ENCODE measurements at places on chromosomes 2 and 18.

GRCh38 chr2:218582076-218582475 lies 13.4 kb downstream of the CNOT9 start:
- DNase-seq: no peak

- no peak for DNase-seq
Observed at GRCh38 chr18:32372381-32373061, 98.2 kb downstream of the GAREM1 start.

DNA sequence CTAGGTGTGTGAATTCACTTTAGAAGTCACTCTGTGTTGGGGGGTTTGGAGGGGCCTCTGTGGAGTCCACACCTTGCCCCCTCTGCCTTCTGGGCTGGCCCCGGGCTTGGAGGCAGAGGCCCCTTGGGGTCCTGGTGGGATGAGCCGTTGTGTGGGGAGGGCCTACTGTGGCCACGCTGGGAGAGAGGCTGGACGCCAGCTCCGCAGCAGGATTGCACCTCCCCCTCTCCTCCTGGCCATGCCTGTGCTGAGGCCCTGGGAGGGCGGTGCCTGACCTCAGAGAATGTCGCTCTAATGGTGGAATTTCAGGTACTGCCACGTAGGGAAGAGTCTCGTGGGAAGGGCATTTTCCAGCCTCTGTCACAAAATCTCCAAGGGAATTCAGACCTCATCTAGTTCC lies 237.0 kb downstream of the ATAD2B start:
- no peak for DNase-seq

DNA sequence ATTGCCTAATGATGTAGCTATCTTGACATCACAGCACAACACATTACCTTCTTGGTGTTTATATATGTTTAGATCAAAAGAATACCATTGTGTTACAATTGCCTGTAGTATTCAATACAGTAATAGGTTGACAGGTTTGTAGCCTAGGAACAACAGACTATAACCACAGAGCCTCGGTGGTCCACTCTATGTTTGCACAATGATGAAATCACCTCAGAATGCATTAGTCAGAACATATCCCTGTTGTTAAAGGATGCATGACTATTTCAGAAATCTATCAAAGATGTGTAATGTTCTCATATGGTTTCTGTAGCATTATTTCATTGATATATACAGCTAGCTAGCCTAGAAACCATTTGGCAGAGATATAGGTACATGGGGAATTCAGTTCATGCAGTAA lies 8.9 kb downstream of the METTL5 start:
- no peak for DNase-seq

DNA sequence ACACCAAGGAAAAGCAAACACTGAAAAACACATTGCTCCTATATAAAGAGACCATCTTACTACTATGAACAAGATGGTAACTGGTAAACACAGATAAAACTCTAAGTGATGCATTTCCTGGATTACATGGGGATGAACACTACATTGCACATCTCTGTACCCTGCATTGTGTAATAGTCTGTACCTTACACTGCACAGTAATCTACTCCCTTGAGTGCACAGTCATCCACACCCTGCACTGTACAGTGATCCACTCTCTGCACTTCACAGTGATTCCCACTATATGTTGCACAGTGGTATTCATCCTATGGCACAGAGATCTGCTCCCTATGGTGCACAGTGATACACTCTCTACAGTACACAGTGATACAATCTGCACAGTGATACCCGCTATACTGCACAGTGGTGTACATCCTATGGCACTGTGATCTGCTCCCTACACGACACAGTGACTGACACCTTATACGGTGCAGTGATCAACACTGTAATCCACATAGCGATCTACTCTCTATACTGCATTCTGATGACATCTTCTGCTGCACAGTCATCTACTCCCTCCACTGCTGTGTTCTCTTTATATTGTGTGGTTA lies 462.2 kb upstream of the RGPD4 start:
- no peak for DNase-seq

- no peak for DNase-seq
Observed at GRCh38 chr2:44786045-44786816, 155.3 kb upstream of the SIX3 start.

GRCh38 chr2:206368484-206368883 lies 74.8 kb upstream of the ADAM23 start:
- no peak for DNase-seq

- DNase-seq: no peak
Observed at GRCh38 chr2:235418918-235419317, 74.9 kb upstream of the AGAP1 start.

DNA sequence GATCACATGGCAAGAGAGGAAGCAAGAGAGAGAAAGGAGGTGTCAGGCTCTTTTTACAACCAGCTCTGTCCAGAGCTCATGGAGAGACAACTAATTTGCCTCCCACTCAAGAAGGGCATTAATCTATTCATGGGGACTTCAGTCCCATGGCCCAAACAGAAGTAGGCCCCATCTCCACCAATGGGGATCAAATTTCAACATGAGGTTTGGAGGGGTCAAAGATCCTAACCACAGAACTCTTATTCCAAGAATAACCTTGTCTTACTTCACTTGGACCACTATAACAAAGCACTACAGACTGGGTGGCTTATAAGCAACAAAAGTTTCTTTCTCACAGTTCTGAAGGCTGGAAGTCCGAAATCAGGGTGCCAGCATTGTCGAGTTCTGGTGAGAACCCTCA lies 31.8 kb downstream of the GRB14 start:
- DNase-seq: no peak

GRCh38 chr18:44331656-44332570 lies 348.8 kb upstream of the SETBP1 start:
- no peak for DNase-seq

- no peak for DNase-seq
Observed at GRCh38 chr18:49721981-49722380, 91.4 kb downstream of the ACAA2 start.

- DNase-seq: peak; percentile 47
Observed at GRCh38 chr18:5238371-5238976, 41.4 kb upstream of the AKAIN1 start.

DNA sequence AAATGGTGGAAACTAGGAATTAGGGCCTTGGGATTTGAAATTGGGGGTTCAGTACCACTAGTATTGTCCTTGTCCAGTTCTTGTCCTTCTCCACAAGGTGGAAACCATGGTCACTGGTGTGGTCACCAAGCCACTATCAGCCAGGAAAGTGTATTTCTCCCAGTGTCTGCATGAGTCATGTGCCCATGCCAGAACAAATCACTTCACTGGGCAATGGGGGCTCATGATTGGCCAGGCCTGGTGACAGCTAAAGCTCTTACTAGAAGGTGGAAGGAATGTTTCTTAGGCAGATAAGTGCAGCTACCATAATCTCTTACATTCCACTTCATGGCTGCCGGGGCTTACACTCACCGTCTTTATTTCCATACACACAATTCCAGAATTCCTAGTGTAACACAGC lies 124.8 kb upstream of the TACR1 start:
- no peak for DNase-seq

DNA sequence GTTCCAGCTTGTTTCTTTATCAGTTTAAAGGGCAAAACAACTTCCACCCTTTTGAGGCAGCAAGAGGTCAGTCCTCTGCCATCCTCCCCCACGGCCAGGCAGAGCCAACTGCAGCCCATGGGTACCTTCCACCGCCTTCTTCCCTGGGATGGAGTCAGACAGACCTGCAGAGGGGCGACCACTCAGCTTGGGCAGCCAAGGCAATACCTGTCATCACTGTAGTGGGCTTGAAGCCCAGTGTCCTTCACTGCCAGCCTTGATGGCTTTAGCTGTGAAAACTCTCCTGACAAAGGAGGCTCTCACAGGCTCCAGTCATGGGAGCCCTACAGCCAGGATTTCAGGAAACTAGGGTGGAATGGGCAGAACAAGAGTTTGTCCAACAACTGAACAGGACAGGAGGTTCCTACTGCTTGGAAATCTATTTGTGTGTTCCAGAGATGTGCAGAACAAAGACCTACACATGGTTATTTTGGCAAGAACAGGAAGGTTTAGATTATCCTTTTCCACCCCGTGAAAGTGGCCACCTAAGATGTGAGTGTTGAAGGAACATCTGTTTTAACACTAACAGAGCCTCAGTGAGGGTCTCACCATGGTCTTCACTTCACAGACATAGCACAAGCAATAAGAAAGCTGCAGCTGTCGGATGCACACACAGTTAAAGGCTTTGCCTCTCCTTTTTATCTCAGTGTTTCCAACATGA lies 93.9 kb upstream of the RMDN2 start:
- DNase-seq: no peak

GRCh38 chr2:63872571-63873328 lies 31.1 kb downstream of the UGP2 start:
- DNase-seq: no peak

- peak; percentile 30 for DNase-seq
Observed at GRCh38 chr18:2905854-2906703, 59.3 kb downstream of the EMILIN2 start.

GRCh38 chr2:238141541-238142318 lies 3.3 kb downstream of the KLHL30 start:
- no peak for DNase-seq

- no peak for DNase-seq
Observed at GRCh38 chr2:15120631-15121030, 440.5 kb downstream of the NBAS start.

DNA sequence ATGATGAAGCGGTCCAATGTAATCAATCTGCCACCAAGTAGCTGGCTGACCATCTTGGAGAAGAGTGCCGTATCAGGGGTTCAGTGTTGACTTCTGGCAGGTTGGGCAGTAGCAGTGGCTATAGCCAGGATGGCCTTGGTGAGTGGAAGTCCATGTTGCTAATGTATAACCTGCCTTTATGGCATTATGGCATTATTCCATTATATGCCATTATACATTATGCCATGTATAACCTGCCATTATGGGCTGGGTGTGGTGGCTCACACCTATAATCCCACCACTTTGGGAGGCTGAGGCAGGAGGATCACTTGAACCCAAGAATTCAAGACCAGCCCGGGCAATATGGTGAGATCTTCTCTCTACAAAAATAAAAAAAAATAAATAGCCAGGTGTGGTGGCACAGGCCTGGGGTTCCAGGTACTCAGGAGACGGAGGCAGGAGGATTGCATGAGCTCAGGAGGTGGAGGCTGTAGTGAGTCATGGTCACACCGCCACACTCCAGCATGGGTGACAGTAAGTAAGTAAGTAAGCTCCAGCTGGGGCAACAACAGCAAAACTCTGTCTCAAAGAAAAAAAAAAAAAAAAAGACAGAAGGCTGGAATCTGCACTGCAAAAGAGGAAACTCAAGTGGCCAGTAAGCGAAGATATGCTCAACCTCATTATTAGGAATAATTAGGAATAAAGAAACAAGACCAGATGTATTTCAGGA lies 24.4 kb upstream of the EMILIN2 start:
- DNase-seq: no peak

- no peak for DNase-seq
Observed at GRCh38 chr2:26605195-26605998, 35.8 kb downstream of the CIB4 start.

DNA sequence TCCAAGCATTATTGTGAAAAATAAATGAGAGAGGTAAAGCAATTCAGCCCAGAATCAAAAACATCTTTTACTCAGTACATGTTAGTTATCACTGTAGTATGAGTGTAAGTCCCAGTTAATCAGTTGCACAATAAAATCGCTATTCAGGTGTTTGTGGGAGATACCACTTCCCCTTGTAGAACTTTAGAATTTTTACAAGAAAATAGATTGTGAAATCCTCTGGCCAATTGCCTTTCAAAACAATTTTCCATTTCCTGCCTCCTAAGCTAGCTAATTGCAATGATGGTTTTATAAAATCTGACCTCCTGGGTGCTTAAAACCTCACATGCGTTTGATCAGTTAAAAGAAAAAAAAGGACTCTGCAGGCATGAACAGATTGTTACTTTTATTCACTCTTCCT lies 332.5 kb downstream of the PID1 start:
- no peak for DNase-seq

DNA sequence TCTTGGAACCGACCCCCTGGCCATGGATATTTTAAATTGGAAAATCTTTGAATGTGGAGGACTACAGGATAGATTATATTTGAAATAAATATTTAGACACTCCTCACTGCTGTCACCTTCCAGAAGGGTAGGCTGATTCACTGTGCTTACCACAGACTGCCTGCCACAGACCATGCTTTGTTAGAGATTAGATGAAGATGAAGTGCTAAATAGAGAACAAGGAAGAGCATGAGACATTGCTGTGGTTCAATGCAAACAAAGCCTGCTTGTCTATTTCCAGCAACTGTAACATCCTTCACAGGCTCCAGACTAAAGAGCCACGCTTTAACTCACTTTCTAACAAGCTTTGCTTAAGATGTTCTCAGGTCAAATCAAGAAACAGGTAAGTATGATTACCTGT lies 81.0 kb upstream of the TMEM17 start:
- DNase-seq: no peak

GRCh38 chr2:150705767-150706166 lies 218.3 kb upstream of the RND3 start:
- DNase-seq: no peak

DNA sequence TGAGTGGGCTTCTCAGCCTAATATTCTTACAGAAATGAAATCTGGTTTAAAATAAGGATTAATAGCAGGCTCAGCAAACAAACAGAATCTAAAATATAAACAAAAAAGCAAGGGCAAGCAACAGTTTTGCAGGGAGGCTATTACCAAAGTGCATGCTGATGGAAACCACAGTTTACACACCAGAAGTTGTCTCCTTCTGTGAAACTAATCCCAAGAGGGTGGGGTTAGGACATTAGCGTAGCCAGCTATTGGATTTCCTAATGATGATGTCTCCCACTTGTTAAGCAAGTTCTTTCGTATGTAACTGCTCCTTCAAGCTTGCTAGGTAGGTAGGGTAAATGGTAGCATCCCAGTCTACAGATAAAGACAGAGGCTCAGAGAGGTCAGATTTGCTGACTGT lies 65.0 kb upstream of the TSPYL6 start:
- DNase-seq: no peak

GRCh38 chr2:39093218-39093898 lies 27.5 kb downstream of the SOS1 start:
- DNase-seq: no peak

- no peak for DNase-seq
Observed at GRCh38 chr2:67974559-67975430, 88.0 kb downstream of the C1D start.
